ENCODE measurements at places on chromosomes 16 and 17.

DNA sequence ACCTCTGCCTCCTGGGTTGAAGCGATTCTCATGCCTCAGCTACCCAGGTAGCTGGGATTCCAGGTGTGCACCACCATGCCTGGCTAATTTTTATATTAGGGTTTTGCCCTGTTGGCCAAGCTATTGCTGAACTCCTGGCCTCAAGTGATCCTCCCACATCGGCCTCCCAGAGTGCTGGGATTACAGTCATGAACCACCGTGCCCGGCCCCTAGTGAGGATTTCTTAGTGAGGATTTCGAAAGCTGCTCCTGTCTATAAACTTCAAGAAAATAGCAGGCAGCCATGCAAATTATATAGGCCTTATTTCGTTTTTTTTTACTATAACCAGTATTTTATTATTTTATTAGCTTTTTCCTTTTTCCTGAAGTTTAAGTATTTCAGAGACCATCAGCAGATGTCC is 41.6 kb downstream of the EPN2 start:
- no peak for DNase-seq

- DNase-seq = no peak
These were observed 163.6 kb upstream of the C17orf78 start for GRCh38 chr17:37212179-37212578.

DNA sequence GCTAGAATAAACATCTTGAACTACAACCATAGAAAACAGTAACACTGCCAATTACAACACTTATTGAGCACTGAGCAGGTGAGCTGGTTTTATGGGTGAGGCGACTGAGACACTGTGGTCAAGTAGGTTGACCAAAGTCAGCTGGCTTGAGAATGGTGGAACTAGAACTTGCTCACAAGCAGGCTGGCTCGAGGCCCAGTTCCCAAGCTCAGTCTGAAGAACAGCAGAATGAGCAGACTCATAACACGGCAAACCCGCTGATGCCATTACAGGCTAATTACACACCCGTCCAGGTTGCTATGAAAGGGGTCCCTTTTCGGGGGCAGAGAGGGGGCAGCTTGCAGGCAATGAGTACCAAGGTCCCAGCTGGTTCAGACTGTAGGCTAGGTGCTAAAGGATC is 6.5 kb downstream of the ZZEF1 start:
- DNase-seq = no peak

GRCh38 chr17:74979408-74980146 is 7.0 kb upstream of the HID1 start:
- no peak for DNase-seq

DNA sequence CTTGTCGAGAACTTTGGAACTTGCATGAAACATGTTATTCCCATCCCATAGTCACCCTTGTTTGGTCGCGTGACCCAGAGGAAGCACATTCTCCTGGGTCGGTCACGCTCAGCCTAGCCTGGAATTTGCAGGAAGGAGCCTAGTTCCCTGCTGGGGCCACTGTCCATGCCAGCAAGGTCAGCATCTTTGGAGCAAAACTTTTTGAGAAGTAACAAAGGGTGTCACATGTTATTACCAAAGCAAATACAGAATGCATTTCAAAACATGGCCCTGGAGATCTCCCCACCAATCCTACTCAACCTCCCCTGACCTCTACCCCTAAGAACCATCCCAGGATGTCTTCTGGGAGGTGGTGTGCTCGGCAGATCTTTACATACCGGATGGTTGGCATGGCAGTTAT is 26.2 kb upstream of the IRF8 start:
- DNase-seq = no peak

DNA sequence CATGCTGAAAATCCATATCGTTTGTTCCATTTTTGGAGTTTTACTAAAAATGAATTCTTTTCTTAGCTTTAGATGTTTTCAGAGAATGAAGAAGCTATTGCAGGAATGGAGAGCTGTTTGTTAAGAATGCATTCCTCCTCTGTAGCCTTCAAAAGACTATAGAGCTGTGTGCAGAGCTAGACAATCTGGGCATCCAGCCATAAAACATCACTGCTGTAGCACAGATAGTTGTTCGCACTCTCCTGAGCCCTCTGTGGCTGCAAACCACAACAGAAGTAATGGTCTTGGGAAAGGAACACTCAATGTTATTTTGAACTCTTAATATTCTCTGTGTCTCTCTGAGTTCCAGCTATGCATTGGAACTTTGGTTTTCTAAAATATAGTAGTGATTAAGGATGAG is 4.9 kb downstream of the TNRC6C start:
- no peak for DNase-seq

DNA sequence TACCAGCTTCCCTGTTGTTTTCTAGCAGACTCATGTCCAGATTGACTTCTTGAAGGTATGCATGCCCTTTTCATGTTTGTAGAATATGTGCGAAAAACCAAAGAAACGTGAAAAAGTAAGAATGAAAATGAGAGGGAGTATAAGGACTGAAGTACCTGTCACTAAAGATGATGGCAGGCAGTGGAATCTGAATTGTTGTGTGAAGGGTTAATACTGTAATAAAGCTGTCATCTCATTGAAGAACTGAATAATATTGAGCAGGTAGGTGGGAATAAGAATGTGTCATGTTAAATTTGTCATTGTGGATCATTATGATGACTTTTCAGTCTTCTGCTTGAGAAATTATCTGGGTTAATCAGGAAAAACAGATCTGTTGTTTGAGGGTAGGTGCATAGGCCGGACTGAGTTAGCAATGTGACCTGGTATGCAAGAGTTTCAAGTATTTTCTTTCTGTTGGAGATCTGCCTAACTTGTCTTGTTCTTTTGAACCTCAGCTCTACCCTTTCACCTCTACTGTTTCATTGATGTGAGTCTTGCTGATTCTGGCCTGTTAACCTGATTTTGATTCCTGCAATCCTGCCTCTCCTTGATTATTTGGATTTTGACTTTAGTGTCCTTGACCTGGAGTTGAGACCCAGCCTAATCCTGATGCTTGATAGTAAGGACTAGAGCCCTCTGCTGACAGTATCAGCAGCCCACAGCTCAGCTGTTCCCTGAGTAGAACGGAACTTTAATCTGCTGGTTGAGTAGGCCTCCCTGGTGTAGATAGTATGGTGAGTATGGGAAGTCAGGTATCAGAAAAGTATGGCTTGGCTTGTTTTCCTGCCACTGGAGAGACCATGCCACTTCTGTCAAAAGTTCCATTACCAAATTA is 64.6 kb downstream of the MAP2K4 start:
- no peak for DNase-seq

GRCh38 chr16:50282010-50282538 is 15.7 kb downstream of the ADCY7 start:
- peak; percentile 46 for DNase-seq

GRCh38 chr16:46632778-46633733 is 11.9 kb upstream of the SHCBP1 start:
- no peak for DNase-seq

- no peak for DNase-seq
These were observed 51.0 kb upstream of the FASN start for GRCh38 chr17:82148997-82149396.

GRCh38 chr17:57363580-57363979 is 107.3 kb downstream of the MSI2 start:
- DNase-seq = no peak

DNA sequence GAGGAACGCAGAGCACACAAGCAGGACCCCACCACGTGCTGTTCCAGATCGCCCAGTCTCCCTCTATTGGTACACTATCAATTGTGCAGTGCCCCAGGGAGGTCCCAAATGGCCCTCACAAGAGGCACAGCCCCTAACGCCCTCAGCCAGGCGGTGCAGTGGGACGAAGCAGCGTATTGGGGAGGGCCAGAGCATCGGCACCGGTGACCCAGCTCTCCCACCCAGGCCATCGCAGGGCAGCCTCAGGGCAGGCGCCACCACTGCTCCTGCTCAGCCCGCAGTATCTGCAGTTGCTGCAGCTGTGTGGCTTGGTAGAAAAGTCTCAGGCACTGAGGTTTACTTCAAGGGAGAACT is 5.9 kb upstream of the FAAP100 start:
- no peak for DNase-seq

DNA sequence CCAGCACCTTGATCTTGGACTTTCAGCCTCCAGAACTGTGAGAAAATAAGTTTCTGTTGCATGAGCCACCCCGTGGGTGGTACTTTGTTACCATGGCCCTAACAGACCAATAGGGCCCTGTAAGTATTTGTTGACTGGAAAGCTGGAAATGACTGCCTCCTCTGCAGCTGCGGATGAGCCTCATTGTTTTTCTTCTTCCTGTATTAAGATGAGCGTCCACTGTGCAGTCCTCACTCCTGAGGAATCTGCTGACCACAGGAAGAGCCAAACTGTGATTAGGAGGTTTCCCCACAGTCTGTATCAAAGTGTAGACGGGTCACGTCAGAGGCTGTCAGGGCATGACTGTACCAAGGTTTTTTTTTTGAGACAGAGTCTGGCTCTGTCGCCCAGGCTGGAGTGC is 12.2 kb upstream of the AKTIP start:
- DNase-seq = no peak

- no peak for DNase-seq
These were observed 31.6 kb upstream of the ASIC2 start for GRCh38 chr17:33324736-33325135.

GRCh38 chr16:9703731-9704130 is 478.5 kb downstream of the GRIN2A start:
- DNase-seq = no peak

- DNase-seq = no peak
These were observed 27.6 kb upstream of the VAT1L start for GRCh38 chr16:77760800-77761199.

DNA sequence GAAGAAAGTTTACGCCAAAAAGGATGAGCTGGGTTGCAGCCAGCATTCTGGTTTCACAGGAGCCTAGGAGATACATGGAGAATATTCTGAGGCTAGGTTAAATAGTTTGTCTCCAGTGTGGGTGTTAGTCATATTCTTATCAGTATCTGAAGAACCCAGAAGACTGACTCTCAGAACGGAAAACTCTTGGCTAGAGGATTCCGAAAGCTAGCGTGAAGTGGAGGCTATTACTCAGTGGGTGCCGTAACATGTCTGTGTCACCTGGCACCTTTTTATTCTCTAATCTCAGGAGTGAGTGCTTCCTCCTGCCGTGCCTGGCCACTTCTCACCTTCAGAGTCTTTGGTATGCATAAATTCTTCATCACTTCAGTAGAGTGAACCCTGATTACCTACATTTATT is 199.5 kb downstream of the WWOX start:
- DNase-seq = no peak

DNA sequence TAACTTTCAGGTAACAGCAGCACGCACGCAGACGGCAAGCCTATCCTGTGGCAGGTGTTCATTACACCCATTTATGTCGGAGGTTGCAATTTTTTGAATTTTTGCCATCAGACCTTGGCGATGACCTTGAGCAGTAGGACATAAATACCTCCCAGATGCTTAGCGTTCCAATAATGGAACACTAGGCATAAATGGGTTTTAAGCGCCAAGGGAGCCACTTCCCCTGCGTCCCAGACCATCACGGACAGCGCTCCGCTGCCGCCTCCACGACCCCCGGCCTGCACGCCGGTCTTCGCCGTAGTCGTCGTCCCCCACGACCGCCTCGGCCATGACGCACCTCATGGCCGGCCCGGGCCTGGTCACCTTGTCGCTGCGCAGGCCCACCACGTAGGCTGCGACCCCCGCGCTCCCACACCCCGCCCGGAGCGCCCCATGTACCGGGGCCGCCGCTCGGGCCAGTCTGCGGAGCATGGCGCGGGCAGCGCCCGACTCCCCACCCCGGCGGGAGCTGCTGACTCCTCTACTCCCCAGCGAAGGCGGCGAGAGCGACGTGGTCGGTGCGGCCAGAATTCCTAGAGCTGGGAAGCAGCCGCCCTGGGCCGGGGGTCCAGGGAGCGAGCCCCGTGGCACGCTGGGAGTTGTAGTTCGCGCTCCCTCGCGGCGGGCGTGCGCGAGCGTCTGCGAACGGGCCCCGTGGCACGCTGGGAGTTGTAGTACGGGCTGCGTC is 22.7 kb downstream of the TMEM235 start:
- DNase-seq = no peak

- DNase-seq = no peak
These were observed 1.3 kb upstream of the KRTAP4-7 start for GRCh38 chr17:41082626-41083025.

GRCh38 chr16:10664720-10665126 is 30.0 kb downstream of the TEKT5 start:
- DNase-seq = no peak

GRCh38 chr17:80878876-80879722 is 112.5 kb upstream of the CHMP6 start:
- no peak for DNase-seq

DNA sequence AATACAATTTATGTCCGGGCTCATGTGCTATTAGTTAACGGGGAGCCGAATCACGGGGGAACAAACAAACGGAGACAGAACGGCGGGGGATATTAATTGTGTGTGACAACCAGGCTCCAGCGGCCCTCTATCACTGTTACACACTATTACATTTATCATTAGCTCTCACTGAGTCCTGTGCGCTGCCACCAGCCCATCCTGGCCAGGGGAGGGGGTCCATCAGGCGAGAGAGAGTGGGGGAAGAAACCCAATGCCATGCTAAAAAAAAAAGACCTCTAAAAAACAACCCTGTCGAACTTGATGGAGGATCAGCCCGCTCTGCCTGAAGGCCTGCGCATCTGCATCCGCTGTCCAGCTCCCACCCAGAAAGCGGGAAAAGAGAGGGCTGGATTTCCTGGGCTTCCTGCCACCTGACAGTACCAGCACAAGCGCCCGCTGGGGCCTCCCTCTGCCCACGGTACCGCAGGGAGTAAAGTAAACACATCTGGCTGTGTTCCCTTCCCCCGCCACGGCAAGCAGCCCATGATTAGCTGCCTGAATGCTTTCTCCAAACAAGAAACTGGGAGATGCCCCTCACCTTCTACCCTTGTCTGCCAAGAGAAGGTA is 41.7 kb downstream of the PIPOX start:
- DNase-seq = no peak

GRCh38 chr17:35683591-35683990 is 47.8 kb upstream of the RASL10B start:
- no peak for DNase-seq

GRCh38 chr16:28883221-28883996 is 5.1 kb downstream of the ATP2A1 start:
- no peak for DNase-seq

- DNase-seq = no peak
These were observed 9.8 kb downstream of the ADAM11 start for GRCh38 chr17:44768505-44769142.
